ENCODE measurements at places on chromosomes 1 and 21.

DNA sequence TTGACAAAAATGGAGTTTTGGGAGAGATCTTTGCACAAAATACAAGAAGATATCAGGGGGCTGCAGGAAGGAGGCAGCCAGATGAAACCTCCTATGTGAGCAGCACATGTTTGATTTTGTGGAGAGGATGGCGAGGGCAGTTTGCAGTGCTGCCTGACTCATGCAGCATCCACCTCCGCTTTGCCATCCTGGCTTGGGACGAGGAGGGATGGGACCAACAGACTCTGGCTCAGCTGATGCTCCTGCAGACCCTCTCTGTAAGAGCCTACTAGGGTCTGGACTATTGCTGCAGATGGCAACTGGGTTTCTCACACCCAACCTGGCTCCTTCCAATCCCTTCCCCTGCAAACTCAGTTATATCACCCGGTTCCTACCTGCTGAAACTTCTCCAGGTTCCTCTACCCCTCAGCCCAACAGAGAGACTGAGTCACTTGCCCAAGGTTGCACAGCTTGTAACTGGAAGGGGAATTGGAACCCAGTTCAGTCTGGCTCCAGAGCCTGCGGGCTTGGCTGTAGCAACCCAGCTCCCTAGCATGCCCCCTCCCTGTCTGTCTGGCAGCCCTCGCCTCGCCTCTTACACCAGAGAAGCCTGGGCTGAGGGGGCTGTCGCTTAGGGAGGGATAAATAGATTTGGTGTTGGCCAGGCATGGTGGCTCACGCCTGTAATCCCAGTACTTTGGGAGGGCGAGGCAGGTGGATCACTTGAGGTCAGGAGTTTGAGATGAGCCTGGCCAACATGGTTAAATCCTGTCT lies 205.8 kb downstream of the PTPRU start:
- DNase-seq, result no peak

GRCh38 chr1:197312163-197312562 lies 44.1 kb downstream of the CRB1 start:
- no peak for DNase-seq

DNA sequence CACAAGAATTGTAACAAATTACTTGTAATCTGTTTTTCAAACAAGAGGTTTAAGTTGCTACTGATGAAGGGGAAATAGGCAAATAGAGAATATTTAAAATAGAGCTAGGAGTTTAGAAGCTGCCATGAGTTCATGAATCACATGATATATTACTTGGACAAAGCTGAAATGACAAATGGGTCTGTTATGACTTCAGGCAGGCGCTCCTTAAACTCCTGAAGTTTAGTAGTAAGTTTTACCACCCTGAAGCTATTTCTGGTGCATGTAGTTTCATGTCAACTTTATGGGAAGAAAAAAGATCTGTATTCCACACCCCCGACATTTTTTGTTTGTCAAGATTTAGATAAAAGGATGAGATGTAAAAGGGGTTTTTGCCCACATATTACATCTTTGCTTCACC lies 58.5 kb downstream of the PLA2G4A start:
- DNase-seq, result no peak

DNA sequence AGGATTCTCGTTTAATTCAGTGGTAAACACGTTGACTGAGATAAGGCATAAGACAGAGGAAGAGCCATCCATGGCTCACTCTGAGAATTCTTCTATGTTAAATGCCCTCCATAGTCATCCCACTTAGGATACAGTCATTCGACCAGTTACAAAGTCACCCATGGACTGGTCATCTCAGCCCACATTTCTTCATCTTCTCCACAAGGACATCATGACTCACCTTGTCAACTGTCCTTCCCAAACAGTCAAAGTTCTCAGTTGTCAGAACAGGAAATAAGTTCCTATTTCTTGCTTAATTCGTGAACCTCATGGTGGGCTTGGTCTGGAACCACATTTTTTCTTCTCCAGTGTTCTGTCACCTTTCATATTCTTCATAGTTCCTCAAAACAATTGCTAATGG lies 133.2 kb downstream of the TGFB2 start:
- DNase-seq, result no peak

DNA sequence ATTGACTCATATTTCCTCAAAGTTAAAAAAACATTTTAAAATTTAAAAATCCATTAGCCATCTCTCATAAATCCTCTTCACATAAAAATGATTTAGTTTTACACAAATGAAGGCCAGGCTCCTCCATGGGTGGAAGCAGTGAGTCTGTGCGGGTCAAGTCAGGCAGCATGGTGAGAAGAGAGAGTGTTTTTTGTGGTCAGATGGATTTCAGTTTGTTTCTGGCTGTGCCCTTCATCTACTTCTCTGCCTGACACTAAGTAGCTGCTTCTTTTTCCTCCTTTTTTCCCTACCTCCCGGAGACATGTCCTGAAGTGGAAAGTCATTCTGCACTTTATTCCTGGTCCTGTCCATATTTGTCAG lies 10.3 kb downstream of the PLA2G4A start:
- no peak for DNase-seq

GRCh38 chr1:232704694-232705680 lies 75.1 kb upstream of the SIPA1L2 start:
- DNase-seq, result no peak

GRCh38 chr1:22041505-22041904 lies 11.0 kb upstream of the CDC42 start:
- DNase-seq, result no peak

- no peak for DNase-seq
Observed at GRCh38 chr1:223109581-223110026, 33.4 kb downstream of the TLR5 start.

GRCh38 chr1:82299056-82299455 lies 498.3 kb downstream of the ADGRL2 start:
- no peak for DNase-seq

DNA sequence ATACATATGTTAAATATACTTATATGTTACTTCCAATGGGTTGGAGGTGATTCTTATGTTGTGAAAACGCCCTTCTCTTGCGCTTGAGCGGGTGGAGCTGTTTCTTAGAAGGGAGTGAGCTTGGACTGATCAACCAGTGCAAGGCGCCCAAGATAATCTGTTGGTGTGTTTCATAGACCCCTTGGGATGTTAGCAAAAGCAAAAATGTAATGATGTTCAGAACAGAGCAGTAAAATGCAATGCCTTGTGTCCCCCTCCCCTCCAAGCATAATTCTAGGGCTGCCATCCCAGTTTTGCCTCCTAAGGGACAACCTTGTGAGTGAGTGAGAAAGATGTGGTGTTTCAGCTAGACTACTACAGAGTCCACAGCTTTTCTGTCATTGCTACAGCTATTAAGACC lies 6.2 kb upstream of the CD34 start:
- DNase-seq, result peak; percentile 17

DNA sequence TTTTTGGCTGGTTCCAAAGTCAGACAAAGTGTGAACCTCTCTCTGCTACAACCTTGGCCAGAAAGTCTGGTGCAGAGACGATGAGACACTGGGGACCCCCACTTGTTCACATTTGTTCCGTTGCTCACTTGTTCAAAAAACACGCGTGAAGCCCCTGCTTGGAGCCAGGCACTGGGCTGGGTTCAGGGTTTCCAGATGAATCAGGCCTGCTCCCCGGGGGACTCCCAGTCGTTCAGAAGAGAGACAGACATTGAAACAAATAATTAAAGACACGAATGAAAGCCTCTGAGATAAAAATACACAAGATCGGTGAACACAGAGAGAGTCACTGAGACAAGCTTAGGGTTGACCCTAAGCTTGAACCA lies 101.5 kb upstream of the RUNX3 start:
- peak; percentile 81 for DNase-seq

DNA sequence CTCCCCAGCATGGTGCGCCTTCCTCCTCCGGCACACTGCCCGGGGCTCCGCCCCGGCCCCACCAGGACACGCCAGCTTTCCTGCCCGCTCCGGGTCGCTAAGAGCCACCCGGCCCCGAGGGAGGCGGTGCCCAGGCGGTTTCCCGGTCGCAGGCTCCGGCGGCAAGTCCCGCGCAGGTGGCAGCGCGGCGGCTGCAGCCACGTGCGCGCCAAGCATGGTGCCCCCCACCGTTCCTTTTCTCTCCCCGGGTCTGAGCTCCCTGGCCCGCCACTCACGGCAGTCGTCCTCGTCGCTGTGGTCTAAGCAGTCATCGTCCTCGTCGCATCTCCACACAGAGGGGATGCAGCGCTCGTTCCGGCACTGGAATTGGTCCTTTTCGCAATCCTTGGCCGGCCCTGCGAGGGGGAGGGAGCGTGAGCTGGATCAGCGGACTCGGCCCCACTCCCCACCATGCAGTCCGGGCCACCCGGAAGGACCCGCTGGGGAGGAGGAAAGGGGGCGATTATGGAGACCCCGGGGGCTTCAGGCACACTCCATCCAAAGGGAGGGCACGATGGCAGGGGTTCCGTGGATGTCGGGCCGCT lies 1.2 kb downstream of the LRP8 start:
- no peak for DNase-seq

DNA sequence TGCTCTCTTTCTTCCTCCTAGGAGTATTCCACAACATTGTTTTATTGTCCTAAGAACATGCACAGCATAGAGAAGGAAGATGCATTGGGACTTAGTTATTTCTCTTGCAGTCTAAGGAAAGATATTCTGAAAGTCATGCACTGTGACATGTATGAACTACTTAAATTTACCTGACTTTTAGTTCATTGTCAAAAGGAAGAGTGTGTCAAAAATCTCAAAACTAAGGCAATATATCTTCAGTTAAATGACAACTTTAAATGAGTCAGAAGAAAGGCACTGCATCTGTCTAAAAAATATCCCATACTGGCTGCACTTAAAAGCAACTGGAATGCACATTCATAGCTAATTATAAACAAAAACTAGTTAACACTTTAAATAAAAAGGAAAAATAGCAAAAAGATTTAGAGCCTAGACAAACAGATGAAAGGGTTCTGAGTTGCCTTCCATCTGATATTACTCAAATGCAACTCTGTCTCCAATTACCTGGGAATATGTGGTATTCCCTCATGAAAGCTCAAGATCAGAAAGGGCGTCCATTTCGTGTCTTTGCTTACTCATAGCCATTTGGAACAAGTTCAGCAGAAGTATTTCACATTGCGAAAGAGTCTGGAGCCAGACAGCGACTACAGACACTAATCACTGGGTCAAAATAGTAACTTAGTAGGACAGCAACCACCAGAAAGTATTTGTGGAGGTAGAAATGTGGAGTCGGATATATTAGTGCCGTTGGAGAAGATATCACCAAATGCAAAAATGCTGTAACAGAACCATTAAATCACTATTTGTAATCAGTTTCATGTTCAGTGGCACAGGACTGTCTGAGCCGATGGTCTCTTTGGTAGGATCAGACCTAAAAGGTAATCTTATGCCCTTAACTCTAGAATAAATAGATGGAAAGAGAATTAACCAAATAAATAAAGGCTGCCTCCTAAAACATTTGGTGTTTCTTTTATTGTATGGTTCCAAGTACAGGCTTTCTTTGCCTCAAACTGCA lies 225.7 kb downstream of the GREM2 start:
- DNase-seq, result no peak

- no peak for DNase-seq
Observed at GRCh38 chr1:212188599-212189351, 96.4 kb upstream of the PPP2R5A start.

GRCh38 chr21:46243325-46243724 lies 14.8 kb upstream of the LSS start:
- DNase-seq, result no peak

DNA sequence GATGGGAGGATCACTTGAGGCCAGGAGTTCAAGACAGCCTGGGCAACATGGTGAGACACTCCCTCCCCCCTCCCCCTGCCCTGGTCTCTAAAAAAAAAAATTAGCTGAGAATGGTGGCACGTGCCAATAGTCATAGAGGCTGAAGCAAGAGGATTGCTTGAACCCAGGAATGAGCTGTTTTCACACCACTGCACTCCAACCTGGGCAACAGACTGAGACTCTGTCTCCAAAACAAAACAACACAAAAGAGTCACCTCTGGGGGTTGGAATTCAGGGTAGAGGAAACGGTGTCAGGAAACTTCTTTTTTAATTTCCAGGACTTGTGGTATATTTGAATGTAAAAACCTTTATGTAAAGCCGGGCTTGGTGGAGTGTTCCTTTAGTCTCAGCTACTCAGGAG lies 43.2 kb downstream of the RHOU start:
- DNase-seq, result no peak

- DNase-seq, result no peak
Observed at GRCh38 chr1:10761503-10762152, 34.8 kb downstream of the CASZ1 start.

- DNase-seq, result no peak
Observed at GRCh38 chr1:60762176-60762575, 320.2 kb upstream of the NFIA start.

DNA sequence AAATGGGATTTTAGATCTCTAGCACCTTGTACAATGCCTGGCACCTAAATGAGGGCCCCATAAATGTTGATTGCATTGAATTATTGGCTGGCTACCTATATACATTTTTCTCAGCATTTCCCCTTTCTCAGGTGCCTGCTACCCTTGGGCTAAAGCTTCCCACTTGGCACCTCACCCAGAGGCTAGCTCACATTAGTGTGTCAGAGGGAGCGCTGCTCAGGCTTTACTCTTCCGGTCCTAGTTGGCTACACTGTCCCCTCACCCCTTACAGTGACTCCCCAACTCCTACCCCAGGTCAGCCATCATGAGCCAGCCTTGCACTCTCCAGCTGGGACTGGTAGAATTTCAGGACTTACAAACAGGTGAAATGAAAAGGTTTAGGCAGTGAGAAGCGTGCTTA lies 9.5 kb downstream of the TRAF5 start:
- DNase-seq, result no peak

DNA sequence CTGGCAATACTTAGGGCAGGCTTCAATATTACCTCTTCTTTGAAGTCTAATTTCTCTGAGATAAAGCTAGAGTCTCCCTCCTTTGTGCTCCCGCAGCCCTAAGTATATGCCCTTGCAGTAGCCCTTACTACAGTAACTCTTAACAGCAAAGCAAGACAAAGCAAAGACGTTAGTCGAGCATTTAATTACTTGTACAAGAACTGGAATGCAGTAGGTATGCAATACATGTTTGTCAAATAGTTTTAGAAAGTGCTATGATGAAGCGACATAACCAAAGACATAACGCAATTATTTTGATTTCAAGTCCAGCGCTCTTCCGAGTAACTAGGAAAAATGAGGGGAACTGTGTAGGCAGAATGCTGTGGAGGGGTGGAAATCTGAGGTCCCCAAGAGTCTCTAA lies 1.6 kb downstream of the P3H1 start:
- DNase-seq, result no peak

DNA sequence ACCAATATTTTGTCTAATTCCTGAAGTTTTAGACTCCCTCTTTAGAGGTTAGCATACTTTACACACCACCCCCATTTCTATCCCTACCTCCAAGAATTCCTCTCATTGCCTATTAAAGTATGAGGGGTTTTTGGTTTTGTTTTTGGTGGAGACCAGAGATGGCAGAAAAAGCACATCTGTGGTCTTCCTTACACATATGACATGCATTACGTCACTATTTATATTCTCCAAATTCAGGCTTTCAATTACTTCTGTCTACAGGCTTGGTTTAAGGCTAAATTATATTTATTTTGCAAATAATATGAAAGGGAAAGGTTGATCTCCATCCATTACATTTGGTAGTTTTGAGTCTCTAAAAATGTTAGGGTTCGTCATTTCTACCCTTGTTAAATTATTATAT lies 674.6 kb downstream of the LMO4 start:
- no peak for DNase-seq

Data from stimulated activated effector memory CD8-positive, alpha-beta T cell treated with anti-CD3 and anti-CD28 coated beads, Interleukin-12 subunit alpha, Interleukin-12 subunit beta, amount 100 ng/mL, for 72 hours (primary cell).